Activated CD4-positive, CD25-positive, alpha-beta regulatory T cell treated with anti-CD3 and anti-CD28 coated beads, Interleukin-2, amount 50 U/mL, for 24 hours (primary cell): ENCODE measurements at places on chromosomes 4 and X.

- ATAC-seq: no peak
Measured at GRCh38 chrX:341541-342101, 23.0 kb upstream of the GTPBP6 start.

- no peak for ATAC-seq
Measured at GRCh38 chr4:168272488-168272887, 46.1 kb downstream of the DDX60 start.

DNA sequence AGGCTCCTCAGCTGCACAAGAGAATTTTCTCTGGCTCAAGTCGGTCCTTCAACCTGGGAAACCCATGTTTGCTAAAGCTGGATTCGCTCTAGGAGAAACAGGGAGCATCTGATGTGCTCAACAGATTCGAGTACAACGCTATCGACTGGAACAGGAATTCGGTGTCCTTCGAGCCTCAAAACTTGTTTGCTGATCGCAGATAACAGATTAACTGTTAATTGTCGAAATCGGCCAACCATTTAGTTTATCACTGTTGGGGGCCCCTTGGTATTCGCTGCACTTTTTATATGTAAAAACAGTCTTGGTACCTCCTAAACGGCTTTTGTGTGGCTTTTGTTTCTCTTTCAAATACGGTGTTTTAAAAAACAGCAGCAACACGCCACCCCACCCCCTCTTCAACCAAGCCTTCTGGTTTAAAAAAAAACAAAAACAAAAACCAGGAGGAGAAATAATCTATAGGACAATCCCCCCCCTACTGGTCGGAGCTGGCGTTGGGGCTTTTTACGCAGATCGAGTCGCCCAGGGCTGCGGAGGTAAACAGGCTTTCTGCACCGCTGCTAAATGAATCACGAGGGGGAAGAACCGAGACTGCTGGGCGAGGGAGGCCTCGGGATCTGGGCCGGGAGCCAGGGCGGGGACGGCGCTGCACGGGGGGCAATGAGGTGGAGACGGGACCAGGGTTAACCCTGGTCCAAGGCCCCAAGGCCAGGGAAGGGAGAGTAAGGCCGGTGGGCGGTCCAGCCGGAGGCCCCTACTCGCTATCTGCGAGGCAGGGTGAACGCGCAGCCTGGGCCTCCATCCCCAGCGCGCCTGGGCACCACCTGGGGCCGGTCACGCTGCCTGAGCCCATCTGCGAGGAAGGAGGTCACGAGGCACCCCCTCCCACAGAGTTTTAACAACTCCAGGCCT, 71.7 kb upstream of the BCOR start:
- peak; percentile 55 for ATAC-seq

GRCh38 chrX:34849371-34849770, 93.2 kb upstream of the FAM47B start:
- ATAC-seq: no peak

DNA sequence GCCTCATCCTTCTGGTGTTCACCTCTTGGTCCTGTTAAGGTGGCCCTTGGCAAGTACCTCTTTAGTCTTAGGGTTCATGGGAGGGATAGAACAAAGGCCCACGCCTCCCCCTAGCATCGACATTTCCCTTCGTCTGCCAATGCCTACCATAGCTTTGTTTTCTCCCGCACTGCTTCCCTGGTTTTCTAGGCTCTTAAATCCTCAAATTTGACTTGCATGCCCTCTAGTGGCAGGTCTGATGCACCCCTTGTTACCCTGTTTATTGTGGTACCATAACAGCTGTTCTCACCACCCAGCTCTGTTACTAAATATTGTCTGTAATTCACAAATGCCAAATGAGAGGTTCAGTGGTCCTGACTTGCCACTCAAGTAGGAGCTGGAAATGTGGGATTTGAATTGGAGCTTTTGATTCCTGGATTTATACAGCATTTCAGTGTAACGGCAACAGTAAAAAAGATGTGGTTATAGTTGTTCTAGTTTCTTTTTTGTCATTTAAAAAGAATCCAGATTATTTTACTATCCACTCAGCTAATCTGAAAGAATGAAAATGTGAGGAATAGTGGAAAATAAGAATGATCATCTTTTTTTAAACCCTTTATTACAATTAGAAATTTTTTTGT, 100.1 kb downstream of the REPS2 start:
- ATAC-seq: no peak
